ENCODE measurements at places on chromosomes 2 and 18.
A peak's percentile ranks its signal among the peaks of the same experiment; 100 is the strongest.

DNA sequence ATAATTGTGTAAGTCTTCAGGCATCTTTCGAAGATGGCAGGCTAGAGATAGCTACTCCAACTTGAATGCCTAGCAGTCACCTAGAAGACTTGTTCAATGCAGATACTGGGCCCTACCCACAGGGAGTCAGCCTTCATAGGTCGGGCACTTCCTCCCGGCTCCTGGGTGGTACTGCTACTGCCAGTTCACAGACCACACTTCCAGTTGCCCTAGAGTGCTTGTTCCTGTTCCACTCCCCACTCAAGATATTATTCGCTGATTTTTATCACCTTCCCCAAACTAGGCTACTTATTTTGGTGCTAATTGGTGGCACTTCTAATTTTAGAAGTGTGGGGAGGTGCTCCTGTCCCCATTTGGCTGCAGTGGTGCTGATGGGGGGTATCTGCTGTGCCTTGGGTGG is 34.2 kb downstream of the INPP4A start:
- no peak for DNase-seq

DNA sequence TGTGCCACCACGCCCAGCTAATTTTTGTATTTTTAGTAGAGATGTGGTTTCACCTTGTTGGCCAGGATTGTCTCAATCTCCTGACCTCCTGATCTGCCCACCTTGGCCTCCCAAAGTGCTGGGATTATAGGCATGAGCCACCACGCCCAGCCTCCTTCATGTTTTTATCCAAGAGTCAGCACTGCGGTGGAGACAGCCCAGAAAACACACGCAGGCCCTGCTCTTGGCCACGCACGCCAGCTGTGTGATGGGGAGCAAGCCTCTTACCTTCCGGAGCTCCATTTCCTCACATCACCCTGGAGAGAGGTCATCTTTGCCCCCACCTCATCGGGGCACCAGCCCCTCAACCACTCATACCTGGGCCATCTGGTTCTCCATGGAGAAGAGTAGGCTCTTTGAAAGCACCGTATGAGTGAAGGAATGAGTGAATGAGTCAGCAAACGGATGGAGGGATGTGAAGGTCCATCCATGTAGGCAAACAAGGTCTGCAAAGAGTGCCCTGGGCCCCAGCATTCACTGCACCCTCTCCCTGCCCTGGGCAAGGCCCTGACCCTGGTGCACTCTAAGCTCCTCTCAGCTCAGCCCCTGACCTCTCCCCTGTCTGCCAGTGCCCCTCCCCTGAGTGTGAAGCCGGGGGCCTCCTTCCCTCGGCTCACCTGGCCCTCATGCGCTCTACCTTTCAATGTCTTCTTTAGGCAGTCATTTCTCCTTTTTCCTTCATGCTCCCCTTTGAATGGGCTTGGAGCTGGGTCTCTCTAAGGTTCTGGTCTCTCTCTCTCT is 7.4 kb downstream of the GYPC start:
- no peak for DNase-seq

- no peak for DNase-seq
These were observed 327.6 kb downstream of the RDH14 start for GRCh38 chr2:18232731-18233438.

GRCh38 chr2:85531589-85531988 is 7.4 kb upstream of the MAT2A start:
- DNase-seq, result no peak

- DNase-seq, result no peak
These were observed 238.4 kb downstream of the MEIS1 start for GRCh38 chr2:66673286-66673685.

DNA sequence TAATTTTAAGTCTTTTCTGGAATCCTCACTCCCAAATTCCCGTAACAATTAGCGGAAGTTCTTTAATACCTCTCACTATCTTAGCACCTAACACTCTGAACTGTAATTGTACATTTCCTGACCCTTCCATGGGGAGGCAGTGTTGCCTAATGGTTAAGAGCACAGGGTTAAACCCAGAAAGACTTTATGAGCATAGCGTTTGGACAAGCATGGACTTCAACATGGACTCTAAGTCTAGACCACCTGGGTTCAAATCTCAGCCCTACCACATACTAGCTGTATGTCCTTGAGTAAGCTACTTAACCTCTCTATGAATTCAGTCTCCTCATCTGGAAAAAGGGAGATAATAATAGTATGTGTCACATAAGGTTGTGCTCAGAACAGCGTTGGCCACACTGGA is 13.0 kb downstream of the ANTXR1 start:
- DNase-seq, result no peak

- no peak for DNase-seq
These were observed 86.5 kb upstream of the UGP2 start for GRCh38 chr2:63755216-63755615.

- DNase-seq, result no peak
These were observed 126.4 kb downstream of the GFPT1 start for GRCh38 chr2:69260666-69261065.

GRCh38 chr18:38198956-38199355 is 633.4 kb upstream of the CELF4 start:
- DNase-seq, result no peak

- no peak for DNase-seq
These were observed 41.5 kb downstream of the PRELID3A start for GRCh38 chr18:12449051-12449785.

DNA sequence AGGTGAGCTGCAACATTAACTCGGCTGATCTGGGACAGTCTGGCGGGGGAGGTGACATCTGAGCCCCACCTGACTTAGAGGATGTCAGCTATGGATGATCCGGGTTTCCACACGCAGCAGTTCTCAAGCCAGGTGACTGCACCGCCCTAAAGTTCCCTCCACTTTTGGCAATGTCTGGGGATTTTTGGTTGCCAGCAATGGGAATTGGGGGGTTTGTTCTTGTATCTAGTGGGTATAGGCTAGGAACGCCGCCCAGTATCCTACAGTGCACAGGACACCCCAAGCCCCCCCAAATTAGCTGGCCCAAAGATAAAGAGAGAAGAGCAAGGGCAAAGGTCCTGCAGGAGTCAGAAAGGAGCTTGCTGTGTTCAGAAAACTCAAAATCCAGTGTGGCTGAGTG is 544 bp upstream of the AGFG1 start:
- no peak for DNase-seq

- no peak for DNase-seq
These were observed 119.3 kb upstream of the ZSWIM2 start for GRCh38 chr2:186968277-186968676.

DNA sequence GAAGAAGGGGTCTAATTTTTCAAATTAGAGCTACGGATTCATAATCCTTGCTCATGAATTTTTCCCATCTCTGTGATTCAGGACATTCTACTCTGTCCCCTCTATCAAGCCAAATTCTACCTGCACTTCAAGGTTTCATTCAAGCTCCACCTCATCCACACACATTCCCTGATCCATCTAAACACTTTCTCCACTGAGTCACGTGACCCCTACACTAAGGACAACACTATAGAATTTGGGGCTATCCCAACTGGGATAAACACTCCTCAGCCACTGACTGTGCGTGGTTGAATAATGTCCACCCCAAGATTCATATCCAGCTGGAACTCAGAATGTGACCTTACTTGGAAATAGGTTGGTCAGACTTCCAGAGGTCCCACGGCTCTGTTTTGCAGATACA is 159.9 kb upstream of the ACVR2A start:
- no peak for DNase-seq

DNA sequence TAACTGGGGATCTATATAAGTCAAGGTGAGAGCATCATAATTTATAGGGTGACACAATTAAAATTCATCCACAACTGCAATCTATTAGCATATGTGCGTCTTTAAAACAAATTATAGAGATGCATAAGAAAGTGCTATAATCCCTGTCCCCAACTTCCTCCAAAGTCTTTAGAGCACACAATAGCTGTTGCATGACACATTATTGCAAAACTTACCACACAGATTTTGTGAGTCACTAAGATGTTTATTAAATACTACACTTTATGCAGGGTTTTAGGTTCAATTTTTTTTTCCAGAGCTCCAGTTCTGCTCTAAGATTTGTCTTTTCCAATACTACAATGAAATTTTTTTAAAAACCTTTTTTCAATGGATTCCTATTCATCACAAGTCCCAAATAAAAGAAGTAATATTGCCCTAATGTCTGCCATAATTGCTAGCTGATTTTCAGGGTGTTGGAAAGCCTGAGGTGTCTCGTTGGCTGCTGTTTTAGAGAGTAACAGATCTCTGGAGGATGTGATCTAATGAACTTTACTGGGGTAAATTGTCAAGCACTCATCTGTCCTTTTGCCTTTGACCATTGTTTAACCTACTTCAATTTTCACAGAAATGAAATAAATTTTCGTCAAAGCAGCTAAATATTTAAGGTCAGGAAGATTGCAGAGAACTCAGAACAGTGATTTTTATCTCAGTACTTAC is 250.5 kb upstream of the NETO1 start:
- no peak for DNase-seq

- no peak for DNase-seq
These were observed 111.7 kb upstream of the ZEB2 start for GRCh38 chr2:144631636-144632035.

DNA sequence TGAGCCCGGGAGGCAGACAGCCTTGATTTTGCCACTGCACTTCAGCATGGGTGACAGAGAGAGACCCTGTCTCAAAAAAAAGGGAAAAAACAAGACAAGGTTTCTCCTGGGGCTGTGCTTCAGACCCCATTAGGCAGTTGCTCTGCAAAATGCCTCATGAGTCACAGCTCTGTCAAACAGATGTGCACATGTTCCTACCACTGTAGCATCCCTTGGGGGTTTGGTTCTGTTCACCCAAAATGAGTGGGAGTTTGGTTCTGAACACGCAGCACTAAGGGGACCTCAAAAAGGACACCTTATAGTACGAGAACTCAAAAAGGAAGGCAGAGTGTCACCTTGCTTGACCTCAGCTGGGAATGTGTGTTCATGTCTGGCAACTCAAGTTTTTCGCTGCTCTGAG is 134.9 kb downstream of the RPIA start:
- no peak for DNase-seq

DNA sequence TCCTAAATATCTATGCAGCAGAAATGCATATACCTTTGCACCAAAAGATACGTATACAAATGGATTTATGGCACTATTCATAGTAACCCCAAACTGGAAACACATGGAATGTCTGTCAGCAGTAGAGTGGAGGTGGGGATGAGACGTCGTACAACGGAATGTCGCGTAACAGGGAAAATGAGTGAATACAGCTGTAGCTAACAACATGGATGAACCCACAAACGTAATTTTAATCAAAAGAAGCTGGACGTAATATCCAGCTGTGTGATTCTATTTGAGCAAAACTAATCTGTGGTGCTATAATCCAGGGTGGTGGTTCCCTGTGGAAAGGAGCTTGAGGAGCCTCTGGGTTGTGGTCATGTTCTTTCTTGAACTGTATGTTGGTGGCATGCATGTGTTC is 89.9 kb downstream of the MTA3 start:
- DNase-seq, result no peak

DNA sequence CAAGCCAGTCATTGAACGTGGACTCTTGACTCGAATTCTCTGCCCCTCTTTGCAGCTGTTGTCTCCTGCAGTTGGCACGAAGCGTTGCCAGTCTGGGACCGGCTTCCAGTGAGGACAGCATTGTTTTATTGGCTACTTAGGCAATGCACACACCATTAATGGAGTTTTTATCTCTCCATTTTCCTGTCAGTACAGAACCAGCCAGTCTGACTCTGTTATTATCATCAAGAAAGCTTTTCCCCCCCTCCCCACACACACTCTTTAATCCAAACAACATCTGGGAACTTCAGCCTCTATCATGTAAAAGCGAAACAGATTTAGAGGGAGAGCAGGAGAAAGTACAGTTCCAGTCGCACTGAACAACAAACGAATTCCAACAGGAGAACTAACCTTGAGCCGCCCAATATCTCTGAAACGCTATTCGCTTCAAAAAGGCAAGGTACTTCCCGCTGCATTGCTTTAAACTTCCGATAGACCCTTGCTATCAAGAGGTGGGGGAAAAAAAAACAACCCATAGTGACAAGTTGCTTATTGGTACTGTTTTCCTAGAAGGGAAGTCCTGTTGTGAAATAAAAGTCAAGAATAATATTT is 38.2 kb downstream of the ACVR1 start:
- peak; percentile 65 for DNase-seq

- DNase-seq, result peak; percentile 28
These were observed 433.8 kb downstream of the NBAS start for GRCh38 chr2:15127301-15127700.

- no peak for DNase-seq
These were observed 359.9 kb upstream of the FANCL start for GRCh38 chr2:58601017-58601416.

All from NCI-H2227 treated with DMSO at 0.1 percent for 48 hours (cell line).